ENCODE measurements at places on chromosomes 4 and X. TPM values are rescaled to one million over a fixed set of nuclear protein-coding genes. Genes with fewer than 3 reads are reported as not detected.
A peak's percentile ranks its signal among the peaks of the same experiment; 100 is the strongest.

HMX1 gene
- not detected for total RNA-seq

CASP3 gene
- 15.8 TPM for total RNA-seq

MAGEA11 gene
- not detected for total RNA-seq

TGIF2LX gene
- total RNA-seq = not detected

SPANXB1 gene
- not detected for total RNA-seq

MAGEB1 gene
- total RNA-seq = not detected

ENPEP gene
- total RNA-seq = not detected

PCDH10 gene
- total RNA-seq = not detected

RASL11B gene
- total RNA-seq = 1.3 TPM

ACSL4 gene
- 29.1 TPM for total RNA-seq

DNA sequence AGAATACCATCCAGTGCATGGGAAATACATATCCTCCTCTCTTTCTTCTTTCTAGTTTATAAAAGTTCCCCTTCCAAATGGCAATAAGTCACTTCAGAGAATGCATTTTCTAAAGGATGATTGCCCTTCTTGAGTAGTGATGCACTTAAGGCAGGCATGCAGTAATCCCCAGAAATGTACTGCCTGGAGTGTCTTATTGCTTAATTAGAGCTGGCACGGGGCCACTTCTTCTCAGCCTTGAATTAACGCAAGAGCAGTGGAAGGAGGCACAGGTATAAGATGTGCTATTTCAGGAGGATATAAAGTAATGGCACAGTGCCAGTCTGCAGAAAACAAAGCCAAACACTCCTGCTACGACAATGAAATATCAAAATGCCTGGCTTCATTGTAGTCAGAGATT is 371.4 kb upstream of the FAM241A start:
- DNase-seq = no peak

DNA sequence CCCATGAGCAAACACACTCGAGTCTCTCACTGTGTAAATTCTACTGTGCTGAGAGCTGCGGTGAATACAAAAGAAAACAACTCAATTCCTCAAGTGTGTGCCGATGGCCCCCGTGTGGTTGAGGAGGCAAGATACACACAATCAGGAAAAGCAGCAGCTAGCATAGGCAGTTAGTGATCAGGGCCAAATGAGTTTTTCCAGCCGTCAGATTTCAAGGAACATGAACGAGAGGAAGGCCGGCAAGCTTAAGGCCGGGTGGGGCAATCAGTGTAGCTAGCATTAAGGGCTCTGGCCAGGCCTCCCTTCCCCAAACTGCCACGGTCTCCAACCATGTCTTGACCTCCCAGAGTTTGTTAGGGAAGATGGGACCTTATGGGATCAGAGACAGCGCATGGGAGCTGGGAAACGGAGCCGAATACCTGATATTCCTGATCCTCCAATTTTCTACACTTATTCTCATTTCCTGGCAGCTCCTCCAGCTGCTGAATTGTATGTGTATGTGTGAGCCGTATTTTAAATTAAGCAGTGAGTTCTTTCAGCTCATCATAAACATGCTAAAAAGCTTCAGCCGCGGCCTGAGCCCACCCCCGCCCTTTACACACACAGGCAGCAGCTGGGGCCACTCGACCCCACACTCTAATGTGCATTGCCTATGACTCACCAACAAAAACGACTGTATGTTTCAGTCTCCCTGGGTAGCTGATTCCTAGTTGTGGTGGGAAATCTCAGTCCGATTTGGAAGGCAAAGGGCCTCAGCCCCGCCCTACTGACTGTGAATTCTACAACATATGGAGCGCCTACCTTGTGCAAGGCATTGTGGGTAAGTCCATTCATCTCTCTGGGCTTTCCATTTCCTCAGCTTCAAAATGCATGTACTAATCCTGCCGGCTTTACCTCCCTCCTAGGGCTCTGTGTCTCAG is 59.9 kb downstream of the RTL9 start:
- no peak for DNase-seq

DNA sequence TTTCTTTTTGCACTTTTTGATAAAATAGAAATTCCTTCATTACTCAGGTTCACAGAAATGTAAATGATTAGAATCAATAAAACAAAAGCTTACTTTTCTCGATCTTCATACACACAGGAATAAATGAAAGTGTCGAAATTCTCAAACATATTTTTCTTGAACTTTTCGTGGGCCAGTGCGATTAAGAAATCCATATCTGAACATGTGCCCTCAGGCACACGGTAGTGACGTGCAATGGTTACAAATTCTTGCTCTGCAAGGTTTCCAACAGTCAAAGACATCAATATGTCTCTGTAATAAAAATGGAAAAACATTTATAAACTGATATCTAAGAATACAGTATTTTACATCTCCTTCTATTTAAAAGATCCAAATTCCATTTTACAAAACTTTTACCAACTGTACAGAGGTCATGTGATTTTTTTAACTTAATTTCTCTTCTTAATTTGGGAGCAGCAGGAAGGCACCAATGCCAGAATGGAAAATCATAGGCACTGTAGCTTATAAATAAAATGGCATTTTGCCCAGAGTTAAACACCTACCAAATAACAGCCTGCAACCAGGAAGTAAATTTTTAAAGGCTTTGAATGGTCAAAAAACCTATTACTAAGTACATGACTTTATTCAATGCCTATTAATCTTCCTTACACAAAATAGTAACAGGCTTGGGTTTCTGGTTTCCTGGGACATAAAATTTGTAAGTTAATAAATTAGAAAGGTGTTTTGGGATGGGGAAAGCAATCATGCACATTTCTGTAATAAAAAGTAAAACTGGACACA is 165.0 kb downstream of the EFHC2 start:
- DNase-seq = no peak

- no peak for DNase-seq
Measured at GRCh38 chr4:78975865-78976264, 36.6 kb upstream of the PAQR3 start.

DNA sequence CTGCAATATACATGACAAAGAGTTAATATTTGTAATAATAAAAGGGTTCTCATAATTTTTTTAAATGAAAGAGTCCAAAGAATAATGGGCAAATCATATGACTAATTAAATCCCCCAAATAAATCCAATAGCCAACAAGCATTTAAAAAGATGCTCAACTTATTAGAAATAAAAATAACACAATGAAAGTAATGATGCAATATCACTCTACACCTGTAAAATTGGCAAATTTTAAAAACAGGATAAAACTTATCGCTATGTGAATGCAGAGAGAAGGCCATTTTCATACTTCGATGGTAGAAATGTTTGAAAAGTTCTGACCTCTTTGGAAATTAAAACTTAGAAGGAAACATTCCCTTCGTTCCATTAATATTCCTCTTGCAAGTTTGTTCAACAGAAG is 1.9 kb downstream of the F8 start:
- no peak for DNase-seq

- no peak for DNase-seq
Measured at GRCh38 chr4:94411296-94411695, 40.4 kb upstream of the PDLIM5 start.

DNA sequence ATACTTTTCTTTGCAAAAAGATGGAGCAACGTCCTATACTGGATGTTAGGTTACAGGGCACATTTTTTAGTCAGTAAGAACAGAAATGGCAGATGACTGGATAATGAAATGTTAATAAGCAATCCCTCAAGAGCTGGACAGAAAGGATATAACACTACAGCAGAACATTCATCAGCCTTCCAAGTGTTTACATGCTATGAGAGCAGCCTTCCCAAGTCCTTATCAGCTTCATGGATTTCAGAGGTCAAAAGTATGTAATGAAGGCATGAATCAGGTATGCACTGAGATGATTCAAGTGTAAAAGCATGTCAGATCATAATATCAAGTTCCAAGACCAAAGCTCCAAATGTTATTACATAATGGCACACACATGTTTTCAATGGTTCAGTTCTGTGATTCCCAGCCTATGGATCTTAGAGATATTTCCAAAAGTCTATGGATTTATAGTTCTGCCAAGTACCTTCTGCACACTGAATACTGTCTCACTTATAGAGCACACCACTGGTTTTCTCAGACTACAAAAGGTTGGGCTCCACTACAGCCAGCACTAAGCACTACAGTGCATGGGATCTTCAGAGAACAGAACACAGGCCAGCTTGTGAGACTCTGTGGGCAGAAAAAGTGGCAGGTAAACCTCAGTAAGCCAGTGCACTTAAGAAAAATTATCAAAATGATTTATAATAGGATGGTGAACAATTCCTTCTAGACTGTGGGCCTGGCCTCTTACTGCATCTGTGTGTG is 49.2 kb downstream of the GPC4 start:
- no peak for DNase-seq

- DNase-seq = no peak
Measured at GRCh38 chrX:87728024-87728423, 210.4 kb downstream of the KLHL4 start.

DNA sequence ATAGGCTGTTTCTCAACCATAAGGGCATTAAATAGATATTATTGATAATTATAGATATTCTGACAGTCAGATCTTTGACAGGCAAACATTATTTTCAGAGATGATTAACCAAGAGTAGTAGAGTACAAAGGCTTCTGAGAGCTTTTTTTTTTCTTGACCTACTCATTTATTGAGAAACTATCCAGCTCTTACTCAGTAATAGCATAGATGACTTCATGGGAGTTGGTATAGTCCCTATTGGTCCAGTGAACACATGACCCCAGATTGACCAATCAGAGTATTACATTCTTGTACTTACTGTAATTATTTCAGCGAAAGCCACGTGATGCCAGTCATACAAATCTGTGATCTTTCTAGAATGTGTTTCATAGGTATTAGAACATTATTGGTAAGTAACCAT is 508.7 kb downstream of the FSTL5 start:
- no peak for DNase-seq

DNA sequence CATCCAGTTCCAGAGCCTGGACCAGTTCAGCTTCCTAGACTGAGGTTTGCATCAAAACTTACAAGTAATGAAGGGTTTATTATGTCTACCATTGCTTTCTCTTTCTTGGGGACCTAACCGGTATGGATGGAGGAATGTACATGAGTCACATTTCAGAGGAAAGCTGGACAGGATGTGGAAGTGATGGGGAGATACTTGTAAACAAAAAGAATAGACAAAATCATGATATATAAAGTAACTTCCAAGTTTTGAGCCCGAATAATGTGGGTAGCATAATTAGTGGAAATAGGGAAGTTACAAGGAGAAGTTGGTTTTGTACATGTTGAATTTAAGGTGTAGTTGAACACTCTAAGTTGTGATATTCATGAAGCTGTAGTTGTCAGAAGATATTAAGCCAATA is 15.0 kb downstream of the FNIP2 start:
- no peak for DNase-seq

- no peak for DNase-seq
Measured at GRCh38 chrX:39564751-39565150, 533.0 kb downstream of the BCOR start.

- no peak for DNase-seq
Measured at GRCh38 chrX:10176121-10177003, 19.6 kb downstream of the CLCN4 start.

GRCh38 chr4:159551281-159551680 is 448.4 kb downstream of the RAPGEF2 start:
- no peak for DNase-seq

GRCh38 chr4:76733068-76733771 is 164.7 kb downstream of the SOWAHB start:
- no peak for DNase-seq

DNA sequence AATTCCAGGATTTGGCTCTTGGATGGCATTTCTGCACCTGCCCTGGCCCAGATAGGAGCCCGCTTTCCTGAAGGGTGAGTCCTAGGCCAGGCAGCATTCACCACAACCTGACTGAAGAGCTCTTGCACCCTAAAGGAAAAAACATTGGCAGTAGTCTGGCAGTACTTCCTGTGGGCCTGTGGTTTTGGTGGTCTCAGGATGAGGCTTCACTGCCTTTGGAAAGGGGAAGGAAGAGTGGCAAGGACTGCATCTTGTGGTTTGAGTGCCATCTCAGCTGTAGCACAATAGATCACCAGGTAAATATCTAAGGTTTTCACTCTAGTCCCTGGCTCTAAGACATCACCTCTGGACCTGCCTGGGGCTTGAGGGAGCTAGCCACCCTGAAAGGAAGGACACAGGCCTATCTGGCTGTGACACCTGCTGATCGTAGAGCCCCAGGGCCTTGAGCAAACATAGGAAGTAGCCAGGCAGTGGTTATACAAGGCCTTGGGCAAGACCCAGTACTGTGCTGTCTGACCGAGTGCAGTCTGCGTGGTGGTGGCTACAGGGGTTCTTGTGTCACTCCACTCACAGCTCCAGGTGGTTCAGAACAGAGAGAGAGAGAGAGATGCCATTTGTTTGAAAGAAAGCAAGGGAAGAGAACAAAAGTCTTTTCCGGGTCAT is 28.5 kb upstream of the PRRG1 start:
- DNase-seq = no peak

GRCh38 chrX:51891821-51892551 is 1.4 kb upstream of the MAGED1 start:
- peak; percentile 51 for DNase-seq

GRCh38 chrX:133645256-133645655 is 230.0 kb upstream of the GPC4 start:
- DNase-seq = no peak

- no peak for DNase-seq
Measured at GRCh38 chrX:68147848-68148247, 285.4 kb downstream of the OPHN1 start.

GRCh38 chr4:22014222-22014741 is 65.7 kb upstream of the KCNIP4 start:
- DNase-seq = no peak

GRCh38 chrX:23752740-23753415 is 9.8 kb upstream of the ACOT9 start:
- no peak for DNase-seq

DNA sequence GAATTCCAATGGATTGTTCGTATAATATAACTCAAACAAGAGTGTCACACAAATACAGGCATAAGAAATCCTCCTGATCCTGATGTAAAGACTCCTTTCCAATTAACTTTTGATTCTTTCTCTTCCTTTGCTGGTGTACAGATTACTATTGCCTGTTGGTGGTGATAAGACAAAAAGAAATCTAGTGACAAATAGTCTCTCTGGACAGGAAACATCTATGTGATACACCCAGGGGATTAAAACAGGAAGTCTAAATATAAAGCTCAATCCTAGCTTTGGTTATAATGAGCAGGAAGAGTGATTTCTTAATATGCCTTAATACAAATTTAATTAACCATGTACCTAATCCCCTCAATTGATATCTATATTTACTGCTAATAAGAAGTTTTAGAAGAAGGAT is 45.1 kb downstream of the ARHGEF6 start:
- no peak for DNase-seq

- DNase-seq = no peak
Measured at GRCh38 chrX:22958250-22958649, 41.5 kb upstream of the DDX53 start.

- no peak for DNase-seq
Measured at GRCh38 chr4:187289371-187289770, 565.7 kb upstream of the FAT1 start.

- DNase-seq = no peak
Measured at GRCh38 chrX:40022421-40022820, 75.3 kb downstream of the BCOR start.
